CD4-positive, alpha-beta T cell (primary cell): ENCODE measurements at places on chromosomes 13 and 19. TPM values are rescaled to one million over a fixed set of nuclear protein-coding genes. Genes with fewer than 3 reads are reported as not detected.

HSH2D gene
- total RNA-seq, result 46.9 TPM

FXYD3 gene
- not detected for total RNA-seq

DNA sequence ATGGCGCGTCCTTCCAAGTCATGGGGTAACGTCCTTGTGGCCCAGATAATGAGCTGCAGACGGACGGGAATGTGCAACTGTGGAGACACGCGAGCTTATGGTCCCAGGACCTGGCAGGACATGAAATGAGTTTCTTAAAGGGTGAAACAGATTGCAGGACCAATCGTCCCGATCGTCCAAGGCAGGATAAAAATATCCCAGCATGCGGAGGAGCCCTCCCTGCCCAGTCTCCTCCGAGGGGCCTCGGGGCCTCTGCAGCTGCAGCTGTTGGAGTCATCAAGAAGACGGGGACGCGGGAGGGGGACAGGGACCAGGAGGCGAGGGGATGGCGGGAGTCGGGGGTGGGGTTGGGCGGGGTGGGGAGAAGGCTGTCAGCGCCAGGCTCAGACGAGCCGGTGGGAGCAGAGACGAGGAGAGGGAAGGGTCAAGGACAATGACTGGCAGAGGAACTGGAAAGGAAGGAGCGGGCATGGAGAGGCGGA is 14.4 kb upstream of the GARIN5A start:
- H3K36me3 ChIP-seq, result no peaks in the 10 kb centered on the region
- no peak for DNase-seq
- peaks cover 25% of the 10 kb centered on the region for H3K4me1 ChIP-seq
- no peaks in the 10 kb centered on the region for H3K27me3 ChIP-seq

- H3K4me1 ChIP-seq, result no peaks in the 10 kb centered on the region
- no peaks in the 10 kb centered on the region for H3K27me3 ChIP-seq
- no peak overlapping the region for H3K4me3 ChIP-seq
- no peak overlapping the region for H3K27ac ChIP-seq
- no peak for DNase-seq
- H3K36me3 ChIP-seq, result no peaks in the 10 kb centered on the region
Observed at GRCh38 chr13:37647031-37647650, 48.6 kb upstream of the POSTN start.
